ENCODE measurements at places on chromosomes 6 and 20. TPM values are rescaled to one million over a fixed set of nuclear protein-coding genes. Genes with fewer than 3 reads are reported as not detected.

ETV7 gene
- 0.27 TPM for total RNA-seq

SIM1 gene
- total RNA-seq, result under 0.01 TPM

POM121L2 gene
- total RNA-seq, result not detected

IMPG1 gene
- total RNA-seq, result not detected

UBE3D gene
- 6.0 TPM for total RNA-seq

BAG2 gene
- 7.0 TPM for total RNA-seq

DNAH8 gene
- total RNA-seq, result under 0.01 TPM

RRAGD gene
- total RNA-seq, result 0.09 TPM

WFDC10A gene
- not detected for total RNA-seq

MYLIP gene
- total RNA-seq, result 34.1 TPM

KIF25 gene
- total RNA-seq, result not detected

NEURL2 gene
- total RNA-seq, result 2.0 TPM

TFAP2C gene
- total RNA-seq, result not detected

CCN6 gene
- total RNA-seq, result not detected

SLC16A10 gene
- not detected for total RNA-seq

SMOC2 gene
- total RNA-seq, result not detected

OPRL1 gene
- total RNA-seq, result 2.6 TPM

FAM162B gene
- 0.19 TPM for total RNA-seq

DCBLD1 gene
- total RNA-seq, result 37.7 TPM

LPA gene
- total RNA-seq, result not detected

TRDN gene
- total RNA-seq, result not detected

GSTA1 gene
- not detected for total RNA-seq

GGTLC1 gene
- total RNA-seq, result not detected

UNC93A gene
- total RNA-seq, result not detected

MUCL3 gene
- not detected for total RNA-seq

HLA-DRA gene
- not detected for total RNA-seq

SLC17A1 gene
- not detected for total RNA-seq

NEU1 gene
- 40.2 TPM for total RNA-seq

TP53TG5 gene
- total RNA-seq, result not detected

SLC17A3 gene
- not detected for total RNA-seq

ARG1 gene
- total RNA-seq, result not detected

PTGIS gene
- total RNA-seq, result 1.5 TPM

NKX2-2 gene
- not detected for total RNA-seq

TMEM63B gene
- total RNA-seq, result 23.9 TPM

FNDC11 gene
- total RNA-seq, result 0.94 TPM

CLIC5 gene
- not detected for total RNA-seq

CLIC1 gene
- 927 TPM for total RNA-seq

ULBP1 gene
- 0.09 TPM for total RNA-seq

DNMT3B gene
- 2.6 TPM for total RNA-seq

PROCR gene
- 309 TPM for total RNA-seq

CTCFL gene
- total RNA-seq, result not detected

NR2E1 gene
- total RNA-seq, result not detected

BLTP3A gene
- total RNA-seq, result 4.4 TPM

SLC2A10 gene
- total RNA-seq, result 12.6 TPM

NRSN1 gene
- total RNA-seq, result not detected

GNAS-AS1 gene
- total RNA-seq, result 0.85 TPM

PRKN gene
- 0.09 TPM for total RNA-seq

LGSN gene
- total RNA-seq, result not detected

PABPC1L gene
- 1.5 TPM for total RNA-seq

IL17A gene
- not detected for total RNA-seq

SPDEF gene
- not detected for total RNA-seq

RPS6KA2 gene
- total RNA-seq, result 147 TPM

Data from endothelial cell of coronary artery (primary cell).